Osteoblast (primary cell): ENCODE measurements at places on chromosomes 6 and 20. TPM values are rescaled to one million over a fixed set of nuclear protein-coding genes. Genes with fewer than 3 reads are reported as not detected.

NMBR gene
- not detected in 2 replicates for total RNA-seq

- no peaks in the 10 kb centered on the region for H3K27me3 ChIP-seq
- peak; percentile 51 for DNase-seq
- no peaks in the 10 kb centered on the region for H3K36me3 ChIP-seq
- no peaks in the 10 kb centered on the region for H3K4me1 ChIP-seq
Measured at GRCh38 chr6:37182736-37183590, 13.0 kb downstream of the PIM1 start.

DNA sequence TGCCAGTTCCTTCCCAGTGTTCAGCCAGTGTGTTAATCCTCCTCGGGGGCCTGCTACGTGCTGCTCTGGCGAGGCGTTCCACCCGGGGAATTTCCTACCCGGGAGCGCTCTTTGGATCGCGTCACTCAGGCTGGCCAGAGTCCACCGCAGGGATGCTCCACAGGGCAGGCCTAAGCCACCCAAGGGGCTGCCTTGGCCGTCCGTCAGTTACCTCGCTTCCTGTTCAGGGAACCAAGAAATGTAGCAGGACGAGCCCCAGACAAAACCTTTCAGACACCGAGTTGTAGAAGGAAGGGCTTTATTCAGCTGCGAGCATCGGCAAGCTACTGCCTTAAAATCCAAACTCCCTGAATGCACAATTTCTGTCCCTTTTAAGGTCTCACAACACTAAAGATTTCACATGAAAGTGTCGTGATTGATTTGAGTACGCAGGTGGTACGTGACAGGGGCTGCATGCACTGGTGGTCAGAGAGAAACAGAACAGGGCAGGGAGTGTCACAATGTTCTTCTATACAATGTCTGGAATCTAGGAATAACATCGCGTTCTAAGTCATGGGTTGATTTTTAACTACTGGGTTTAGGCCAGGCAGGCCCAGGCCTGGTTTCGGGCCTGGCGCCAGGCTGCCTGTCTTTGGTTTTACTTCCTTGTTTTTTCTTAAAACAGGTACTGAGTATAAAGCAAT lies 15.7 kb upstream of the POU5F1 start:
- no peaks in the 10 kb centered on the region for H3K36me3 ChIP-seq
- H3K27me3 ChIP-seq, result no peaks in the 10 kb centered on the region
- H3K4me1 ChIP-seq, result no peaks in the 10 kb centered on the region

- peaks cover 4% of the 10 kb centered on the region for H3K36me3 ChIP-seq
- no peak overlapping the region for H3K27ac ChIP-seq
- DNase-seq, result no peak
- no peaks in the 10 kb centered on the region for H3K27me3 ChIP-seq
- peaks cover 8% of the 10 kb centered on the region for H3K4me1 ChIP-seq
- no peak overlapping the region for H3K4me3 ChIP-seq
Measured at GRCh38 chr6:87575423-87575822, 14.4 kb downstream of the RARS2 start.

ZNF322 gene
- total RNA-seq, result 21.7 and 22.7 TPM in 2 replicates

DYNLT1 gene
- 54.3 and 70.4 TPM in 2 replicates for total RNA-seq

- no peak overlapping the region for H3K4me3 ChIP-seq
- H3K27me3 ChIP-seq, result no peaks in the 10 kb centered on the region
- H3K36me3 ChIP-seq, result no peaks in the 10 kb centered on the region
Measured at GRCh38 chr6:125939791-125940190, 16.8 kb upstream of the HINT3 start.

DNA sequence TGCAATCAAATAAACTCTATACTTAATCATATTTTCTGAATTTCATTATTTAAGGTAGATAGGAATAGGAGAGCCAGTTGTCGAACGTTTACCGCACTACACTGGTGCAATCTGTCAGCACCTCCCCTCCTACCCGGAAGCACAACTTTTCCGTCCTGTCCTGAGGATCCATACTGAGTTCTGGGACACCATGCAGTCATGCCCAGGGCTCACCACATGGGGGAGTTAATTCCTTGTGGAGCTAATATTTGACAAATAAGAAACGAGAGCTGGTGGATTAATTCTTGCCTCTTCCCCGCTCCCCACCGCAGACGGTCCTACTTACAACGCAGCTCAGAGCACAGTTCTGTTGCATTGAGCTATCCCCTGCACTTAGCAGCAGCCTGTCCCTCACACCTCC lies 107.7 kb upstream of the RALGAPA2 start:
- H3K4me3 ChIP-seq, result no peak overlapping the region
- DNase-seq, result no peak
- H3K36me3 ChIP-seq, result no peaks in the 10 kb centered on the region
- no peaks in the 10 kb centered on the region for H3K27me3 ChIP-seq

PDE7B gene
- total RNA-seq, result 25.3 and 33.9 TPM in 2 replicates

DNA sequence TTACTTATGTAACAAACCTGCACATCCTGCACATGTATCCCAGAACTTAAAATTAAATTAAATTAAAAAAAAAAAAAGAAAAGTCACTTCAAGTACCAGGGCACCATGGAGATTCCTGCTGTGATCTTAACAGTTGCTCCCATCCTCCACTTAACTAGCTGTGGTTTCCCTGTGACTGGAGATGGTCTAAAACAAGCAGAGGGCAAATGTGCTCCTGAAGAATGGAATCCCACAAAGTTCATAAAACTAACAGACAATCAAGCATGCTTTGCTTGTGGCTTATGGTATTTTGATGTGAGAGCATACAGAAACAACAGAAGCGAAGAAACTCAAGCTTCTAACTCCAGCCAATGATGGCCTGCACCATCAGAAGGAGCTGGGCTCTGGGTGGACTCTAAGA lies 153.6 kb upstream of the KCNK16 start:
- H3K27ac ChIP-seq, result no peak overlapping the region
- H3K36me3 ChIP-seq, result no peaks in the 10 kb centered on the region
- no peak for DNase-seq
- no peaks in the 10 kb centered on the region for H3K27me3 ChIP-seq
- no peak overlapping the region for H3K4me3 ChIP-seq

SLC13A3 gene
- 0.59 and 1.8 TPM in 2 replicates for total RNA-seq

GRCh38 chr6:13166916-13167315 lies 161.4 kb downstream of the TBC1D7 start:
- no peak for DNase-seq
- no peak overlapping the region for H3K27ac ChIP-seq
- no peaks in the 10 kb centered on the region for H3K36me3 ChIP-seq
- H3K4me3 ChIP-seq, result no peak overlapping the region

- no peaks in the 10 kb centered on the region for H3K36me3 ChIP-seq
- H3K27me3 ChIP-seq, result no peaks in the 10 kb centered on the region
- H3K4me3 ChIP-seq, result no peak overlapping the region
- DNase-seq, result no peak
Measured at GRCh38 chr6:89386917-89387491, 25.1 kb downstream of the RRAGD start.

GRCh38 chr6:131443514-131443913 lies 129.5 kb upstream of the ARG1 start:
- no peak for DNase-seq
- H3K4me1 ChIP-seq, result no peaks in the 10 kb centered on the region
- no peak overlapping the region for H3K4me3 ChIP-seq
- no peaks in the 10 kb centered on the region for H3K27me3 ChIP-seq

DNA sequence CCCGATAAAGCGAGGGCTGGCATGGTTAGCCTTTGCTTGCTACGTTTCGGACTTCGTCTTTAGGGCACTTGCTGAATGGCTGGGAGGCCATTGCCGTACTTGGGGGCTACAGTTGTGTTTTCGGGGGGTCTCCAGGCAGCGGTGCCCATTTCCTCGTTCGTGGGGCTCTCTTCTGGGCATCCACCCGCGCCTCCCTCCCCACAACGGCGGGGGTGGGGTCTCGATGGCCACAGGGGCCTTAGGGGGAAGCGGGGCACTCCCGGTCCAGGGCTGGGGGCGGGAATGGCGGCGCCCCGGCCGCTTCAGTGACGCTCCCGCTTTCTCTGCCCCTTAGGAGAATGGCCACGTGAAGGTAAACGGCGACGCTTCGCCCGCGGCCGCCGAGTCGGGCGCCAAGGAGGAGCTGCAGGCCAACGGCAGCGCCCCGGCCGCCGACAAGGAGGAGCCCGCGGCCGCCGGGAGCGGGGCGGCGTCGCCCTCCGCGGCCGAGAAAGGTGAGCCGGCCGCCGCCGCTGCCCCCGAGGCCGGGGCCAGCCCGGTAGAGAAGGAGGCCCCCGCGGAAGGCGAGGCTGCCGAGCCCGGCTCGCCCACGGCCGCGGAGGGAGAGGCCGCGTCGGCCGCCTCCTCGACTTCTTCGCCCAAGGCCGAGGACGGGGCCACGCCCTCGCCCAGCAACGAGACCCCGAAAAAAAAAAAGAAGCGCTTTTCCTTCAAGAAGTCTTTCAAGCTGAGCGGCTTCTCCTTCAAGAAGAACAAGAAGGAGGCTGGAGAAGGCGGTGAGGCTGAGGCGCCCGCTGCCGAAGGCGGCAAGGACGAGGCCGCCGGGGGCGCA lies 2.4 kb downstream of the MARCKS start:
- H3K27me3 ChIP-seq, result no peaks in the 10 kb centered on the region
- peak; percentile 93 for DNase-seq
- H3K27ac ChIP-seq, result peak overlapping the region; percentile 99
- peak overlapping the region; percentile 90 for H3K4me3 ChIP-seq
- H3K4me1 ChIP-seq, result peaks cover 16% of the 10 kb centered on the region

- DNase-seq, result no peak
- no peak overlapping the region for H3K4me3 ChIP-seq
- no peaks in the 10 kb centered on the region for H3K4me1 ChIP-seq
- H3K27ac ChIP-seq, result no peak overlapping the region
- no peaks in the 10 kb centered on the region for H3K27me3 ChIP-seq
Measured at GRCh38 chr20:24735263-24735662, 213.8 kb upstream of the CST7 start.

- no peak overlapping the region for H3K4me3 ChIP-seq
- H3K27me3 ChIP-seq, result no peaks in the 10 kb centered on the region
- DNase-seq, result peak; percentile 77
- H3K27ac ChIP-seq, result no peak overlapping the region
Measured at GRCh38 chr20:29300579-29301551, 1956.6 kb upstream of the DEFB115 start.

DNA sequence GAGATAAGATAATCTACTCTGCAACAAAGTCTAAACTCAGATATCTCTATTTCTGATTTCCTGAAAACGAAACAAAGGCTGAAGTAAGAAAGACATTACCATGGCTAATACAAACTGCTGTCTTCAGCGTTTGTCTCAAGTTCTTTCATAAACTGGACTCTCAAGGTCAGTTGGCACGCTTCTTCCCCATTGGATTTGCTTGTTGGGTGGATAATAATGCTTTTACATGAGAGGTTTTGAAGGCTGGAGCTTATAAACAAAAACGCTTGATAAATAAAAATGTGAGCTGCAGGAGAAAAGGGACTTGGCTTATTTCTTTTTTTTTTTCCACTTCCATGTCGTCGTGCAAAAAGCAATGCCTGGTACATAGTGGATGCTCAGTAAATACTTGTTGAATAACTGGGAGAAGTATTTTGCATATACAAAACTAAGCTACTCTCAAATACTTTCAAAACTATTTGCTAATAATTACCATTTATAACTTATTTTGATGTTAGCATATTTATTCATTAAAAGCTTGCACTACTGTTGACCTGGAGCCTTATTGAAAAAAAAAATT lies 65.7 kb upstream of the EEF1A1 start:
- peaks cover 20% of the 10 kb centered on the region for H3K4me1 ChIP-seq
- no peak for DNase-seq
- peak overlapping the region; percentile 60 for H3K4me3 ChIP-seq
- no peaks in the 10 kb centered on the region for H3K36me3 ChIP-seq
- H3K27me3 ChIP-seq, result no peaks in the 10 kb centered on the region

GINS1 gene
- total RNA-seq, result 2.2 and 2.4 TPM in 2 replicates

ISM1 gene
- 4.0 and 8.3 TPM in 2 replicates for total RNA-seq

DNA sequence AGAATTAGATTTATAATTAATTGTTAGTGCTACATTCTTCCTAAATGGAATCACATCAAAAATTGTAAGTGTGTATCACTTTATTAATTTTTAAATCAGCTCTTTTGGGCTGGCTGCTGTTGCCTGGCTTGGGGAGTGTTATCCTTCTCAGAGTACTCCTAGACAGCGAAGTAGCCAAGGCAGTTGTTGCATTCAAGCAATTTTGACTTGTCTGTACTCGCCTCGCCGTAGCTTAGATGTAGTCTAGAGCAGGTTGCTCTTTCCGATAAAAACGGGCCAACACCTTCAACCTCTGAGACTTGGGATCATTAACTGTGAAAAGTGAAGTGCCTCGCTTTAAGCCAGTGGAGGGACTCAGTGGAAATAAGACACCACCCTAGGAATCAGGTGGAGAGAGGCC lies 151.3 kb downstream of the FARS2 start:
- no peak overlapping the region for H3K27ac ChIP-seq
- no peak for DNase-seq
- H3K36me3 ChIP-seq, result no peaks in the 10 kb centered on the region
- no peak overlapping the region for H3K4me3 ChIP-seq

GRCh38 chr6:26322645-26323482 lies 42.1 kb upstream of the BTN3A2 start:
- DNase-seq, result peak; percentile 65
- peak overlapping the region; percentile 5 for H3K27ac ChIP-seq
- no peaks in the 10 kb centered on the region for H3K36me3 ChIP-seq

NNAT gene
- not detected in 2 replicates for total RNA-seq

PLN gene
- 0.36 and 0.59 TPM in 2 replicates for total RNA-seq

RIMS1 gene
- total RNA-seq, result 8.3 and 13.4 TPM in 2 replicates

TXLNB gene
- total RNA-seq, result 0.59 and 1.8 TPM in 2 replicates

DNA sequence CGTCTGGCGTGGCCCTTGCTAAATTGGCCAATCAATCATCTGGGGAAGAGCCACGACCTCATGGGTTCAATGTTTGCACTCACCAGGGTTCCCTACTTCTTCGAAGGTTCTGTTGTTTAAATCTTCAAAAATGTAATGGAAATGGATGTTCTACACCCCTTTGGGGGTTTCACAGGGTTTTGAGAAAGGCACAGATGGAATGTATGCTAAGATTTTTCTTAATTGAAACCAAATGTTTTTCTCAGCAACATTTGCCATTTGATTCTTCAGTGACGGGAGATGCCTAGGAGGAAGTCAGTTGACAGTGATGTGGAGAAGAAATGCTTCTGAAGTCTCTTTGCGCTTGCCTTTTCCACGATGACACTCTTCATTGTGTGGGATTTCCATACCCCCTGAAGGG lies 312.3 kb downstream of the ESR1 start:
- DNase-seq, result no peak
- no peak overlapping the region for H3K4me3 ChIP-seq
- H3K27me3 ChIP-seq, result no peaks in the 10 kb centered on the region
- H3K36me3 ChIP-seq, result peaks cover 29% of the 10 kb centered on the region
- peaks cover 3% of the 10 kb centered on the region for H3K4me1 ChIP-seq
